ENCODE measurements at places on chromosomes 7 and 10.

DNA sequence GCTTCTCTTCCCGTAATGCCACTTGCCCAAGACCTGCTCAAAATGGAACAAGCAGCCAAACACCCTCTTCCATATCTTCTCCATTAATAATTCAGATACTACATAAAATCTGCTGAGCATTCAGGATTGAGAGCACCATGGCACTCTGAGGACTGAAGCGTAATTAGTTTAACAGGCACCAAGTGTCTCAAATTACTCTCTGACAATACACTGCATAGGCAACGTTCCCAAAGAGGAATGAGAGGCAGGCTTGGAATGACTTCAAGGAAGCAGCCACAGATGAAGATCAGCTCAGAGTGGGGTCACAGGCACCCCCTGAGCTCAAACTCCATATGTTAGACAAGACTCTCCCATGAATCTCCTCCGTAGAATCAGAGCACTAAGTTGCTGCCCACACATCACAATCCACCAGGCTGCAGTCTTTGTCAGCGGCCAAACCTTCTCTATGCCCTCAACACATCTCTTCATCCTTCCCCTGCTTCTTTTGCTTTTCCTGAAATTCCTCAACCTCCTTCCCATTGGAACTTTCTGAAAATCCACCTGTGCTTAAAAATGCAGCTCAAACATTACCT, 4.7 kb upstream of the ABLIM1 start:
- no peak for DNase-seq

- DNase-seq = no peak
These were observed 244.0 kb downstream of the EBF3 start for GRCh38 chr10:129719889-129720590.

DNA sequence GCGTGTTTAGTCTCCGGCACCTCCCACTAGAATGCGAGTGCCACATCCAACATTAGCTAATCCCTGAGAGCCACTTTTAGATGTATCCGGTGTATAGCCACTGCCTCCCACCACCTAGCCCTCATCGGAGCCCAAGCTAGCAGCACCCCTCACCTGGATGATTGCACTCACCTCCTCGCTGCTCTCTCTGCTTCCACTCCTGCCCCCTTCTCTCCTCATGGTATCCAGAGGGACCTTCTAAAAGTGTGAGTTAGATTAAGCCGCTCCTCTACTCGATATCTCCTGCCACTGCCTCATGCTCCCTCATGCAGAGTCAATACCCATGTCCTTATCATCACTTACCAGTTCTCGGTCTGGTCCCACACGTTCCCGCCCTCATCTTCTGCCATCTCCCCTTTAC, 125.3 kb downstream of the RAB11FIP2 start:
- DNase-seq = no peak

- no peak for DNase-seq
These were observed 14.0 kb downstream of the HUS1 start for GRCh38 chr7:47965456-47965855.

GRCh38 chr7:55135462-55135861, 116.6 kb downstream of the EGFR start:
- DNase-seq = no peak
